ENCODE measurements at places on chromosomes 4 and X.

DNA sequence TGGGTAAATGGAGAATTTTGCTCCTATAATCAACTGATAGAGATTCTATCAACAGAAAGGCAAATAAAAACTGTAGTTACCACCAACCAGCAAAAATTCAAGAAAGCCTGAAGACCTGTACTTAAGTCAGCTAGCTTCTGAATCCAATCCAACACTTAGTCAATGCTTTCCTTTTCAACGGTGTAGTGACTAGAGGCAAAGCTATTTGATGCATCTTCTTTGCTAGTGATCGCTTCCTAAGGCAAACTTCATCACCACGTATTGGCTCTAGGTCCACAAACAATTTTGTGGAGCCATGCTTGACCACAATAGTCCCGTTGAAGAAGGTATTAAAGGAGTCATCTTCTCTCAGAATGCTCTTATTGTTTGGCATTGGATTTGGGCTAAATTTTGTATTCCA lies 25.0 kb upstream of the UBA6 start:
- no peak for DNase-seq

DNA sequence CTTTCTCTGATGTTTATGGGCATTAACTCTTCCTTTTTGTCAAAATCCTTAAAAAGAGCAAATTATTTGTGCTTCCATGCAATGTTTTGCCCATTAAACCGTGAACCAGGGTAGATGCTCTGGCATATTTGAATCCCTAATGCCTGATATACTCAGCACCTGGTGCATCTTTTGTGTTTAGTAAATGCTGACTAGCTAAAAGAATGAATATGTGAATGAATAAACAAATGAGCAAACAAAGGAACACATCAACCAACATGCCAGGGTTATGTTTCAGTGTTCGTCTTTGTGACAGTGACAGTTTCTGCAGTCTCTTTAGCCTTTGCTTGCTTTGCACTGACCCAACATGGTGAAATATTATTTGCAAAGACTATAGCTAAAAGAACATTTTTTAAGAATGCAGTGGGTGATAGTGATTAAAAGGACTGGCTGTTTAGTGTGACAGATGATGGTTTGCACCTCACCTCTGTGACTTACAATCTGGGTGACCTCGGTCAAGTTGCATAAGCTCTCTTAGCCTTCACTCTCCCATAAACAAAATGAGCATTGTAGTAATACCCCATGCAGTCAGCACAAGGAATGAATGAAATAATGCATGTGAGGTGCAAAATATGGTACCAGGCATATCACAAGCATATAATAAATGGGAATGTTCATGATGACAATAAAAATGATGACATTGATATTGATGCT lies 29.5 kb downstream of the SMPX start:
- DNase-seq, result no peak

- DNase-seq, result no peak
Measured at GRCh38 chr4:86441175-86441936, 81.5 kb upstream of the MAPK10 start.

GRCh38 chr4:145602129-145602760 lies 16.9 kb upstream of the MMAA start:
- no peak for DNase-seq

GRCh38 chr4:24703298-24703697 lies 92.1 kb upstream of the SOD3 start:
- no peak for DNase-seq

DNA sequence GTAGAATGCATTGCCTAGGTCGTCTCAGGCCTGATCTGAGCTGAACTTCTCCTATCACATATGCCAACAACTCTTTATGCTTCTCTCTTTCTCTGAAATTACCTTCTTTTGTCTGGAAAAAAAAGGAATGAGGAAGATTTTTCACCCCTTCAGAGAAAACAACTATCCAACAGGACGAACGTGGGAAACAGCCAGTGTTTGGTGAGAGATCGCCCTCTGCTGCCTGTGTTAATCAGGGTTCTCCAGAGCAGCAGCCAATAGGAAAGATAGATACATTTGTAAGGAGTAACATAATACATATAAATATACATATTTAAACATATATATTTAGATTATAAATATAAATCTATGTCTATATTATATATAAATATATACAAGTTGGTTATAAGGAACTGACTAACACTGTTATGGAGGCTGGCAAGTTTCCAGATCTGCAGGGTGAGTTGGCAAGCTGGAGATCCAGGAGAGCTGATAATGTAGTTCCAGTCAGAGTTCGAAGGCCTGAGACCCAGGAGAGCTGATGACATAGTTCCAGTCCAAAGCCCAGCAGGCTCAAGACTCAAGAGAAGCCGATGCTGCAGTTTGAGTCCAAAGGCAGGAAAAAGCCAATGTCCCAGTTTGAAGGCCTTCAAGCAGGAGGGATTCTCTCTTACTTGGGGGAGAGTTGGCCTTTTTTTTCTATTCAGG lies 13.3 kb downstream of the CETN2 start:
- DNase-seq, result peak; percentile 52

GRCh38 chr4:137124278-137124932 lies 407.9 kb downstream of the PCDH18 start:
- peak; percentile 72 for DNase-seq

- DNase-seq, result no peak
Measured at GRCh38 chr4:98905839-98906238, 23.1 kb downstream of the EIF4E start.

GRCh38 chr4:118760493-118760892 lies 75.3 kb downstream of the METTL14 start:
- DNase-seq, result no peak

GRCh38 chr4:148808416-148808815 lies 366.2 kb upstream of the NR3C2 start:
- DNase-seq, result no peak

GRCh38 chr4:54730581-54730980 lies 72.8 kb downstream of the KIT start:
- DNase-seq, result no peak

- DNase-seq, result no peak
Measured at GRCh38 chr4:74123065-74123728, 24.2 kb upstream of the CXCL2 start.

GRCh38 chr4:48403358-48403757 lies 62.0 kb downstream of the SLAIN2 start:
- DNase-seq, result no peak

GRCh38 chr4:156971676-156972378 lies at the start of gene PDGFC:
Gene PDGFC, minus strand, starts transcription at chr4:156971799. Its CDS starts 896 bp downstream, at chr4:156970903.
- peak; percentile 38 for DNase-seq

DNA sequence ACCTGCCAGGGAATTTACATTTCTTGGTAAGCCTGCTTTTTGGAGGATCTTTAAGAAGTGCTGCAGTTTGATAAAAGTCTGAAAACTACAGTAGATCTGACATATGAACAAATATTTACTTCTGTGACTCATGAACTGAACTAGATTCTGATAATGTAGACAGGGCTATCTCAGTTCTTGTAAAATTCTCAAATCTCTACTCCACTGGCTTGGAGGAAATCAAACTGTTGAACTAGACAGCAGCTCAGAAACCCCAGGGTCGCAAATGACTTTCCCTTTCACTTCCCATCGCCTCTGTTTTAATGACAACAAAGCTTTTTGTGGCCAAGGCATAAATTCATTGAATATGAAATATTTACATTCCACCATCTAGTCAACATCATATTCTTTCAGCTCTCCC lies 15.4 kb upstream of the OCIAD1 start:
- DNase-seq, result no peak

DNA sequence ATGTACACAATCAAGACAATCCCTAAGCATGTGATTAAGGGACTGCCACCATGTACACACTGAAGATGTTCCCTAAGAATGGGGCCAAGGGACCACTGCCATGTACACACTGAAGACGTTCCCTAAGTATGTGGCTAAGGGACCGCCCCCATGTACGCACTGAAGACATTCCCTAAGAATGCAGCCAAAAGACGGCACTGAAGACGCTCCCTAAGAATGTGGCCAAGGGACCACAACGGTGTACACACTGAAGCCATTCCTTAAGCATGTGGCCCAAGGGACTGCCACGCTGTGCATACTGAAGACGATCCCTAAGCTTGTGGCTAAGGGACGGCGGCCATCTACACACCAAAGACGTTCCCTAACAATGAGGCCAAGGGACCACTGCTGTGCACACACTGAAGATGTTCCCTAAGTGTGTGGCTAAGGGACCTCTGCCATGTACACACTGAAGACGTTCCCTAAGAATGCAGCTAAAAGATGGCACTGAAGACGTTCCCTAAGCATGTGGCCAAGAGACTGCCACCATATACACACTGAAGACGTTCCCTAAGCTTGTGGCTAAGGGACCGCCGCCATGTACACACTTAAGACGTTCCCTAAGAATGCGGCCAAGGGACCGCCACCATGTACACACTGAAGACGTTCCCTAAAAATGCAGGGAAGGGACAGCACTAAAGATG lies 26.4 kb downstream of the DHRSX start:
- no peak for DNase-seq

DNA sequence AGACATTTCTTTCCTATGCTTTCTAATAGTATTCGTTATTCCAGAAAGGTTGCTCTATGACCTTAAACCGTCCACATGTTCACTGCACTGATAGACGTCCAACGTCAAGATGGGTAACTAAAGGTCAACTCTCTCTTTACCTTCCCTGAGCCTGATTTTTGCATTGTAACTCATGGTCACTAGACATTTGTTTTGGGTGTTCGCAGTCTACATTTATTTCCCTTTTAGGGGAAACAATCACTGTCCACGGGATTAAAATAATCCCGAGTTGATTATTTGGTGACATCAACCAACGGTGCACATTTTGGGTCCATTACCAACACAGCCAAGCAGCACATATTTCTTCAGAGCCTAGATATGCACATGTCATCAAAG lies 540 bp upstream of the HADH start:
- DNase-seq, result no peak

GRCh38 chrX:7941390-7942042 lies 14.3 kb upstream of the PNPLA4 start:
- DNase-seq, result peak; percentile 2

- peak; percentile 77 for DNase-seq
Measured at GRCh38 chrX:47501226-47502074, 18.4 kb upstream of the ZNF41 start.

- no peak for DNase-seq
Measured at GRCh38 chr4:8097141-8097541, 61.5 kb downstream of the ABLIM2 start.

DNA sequence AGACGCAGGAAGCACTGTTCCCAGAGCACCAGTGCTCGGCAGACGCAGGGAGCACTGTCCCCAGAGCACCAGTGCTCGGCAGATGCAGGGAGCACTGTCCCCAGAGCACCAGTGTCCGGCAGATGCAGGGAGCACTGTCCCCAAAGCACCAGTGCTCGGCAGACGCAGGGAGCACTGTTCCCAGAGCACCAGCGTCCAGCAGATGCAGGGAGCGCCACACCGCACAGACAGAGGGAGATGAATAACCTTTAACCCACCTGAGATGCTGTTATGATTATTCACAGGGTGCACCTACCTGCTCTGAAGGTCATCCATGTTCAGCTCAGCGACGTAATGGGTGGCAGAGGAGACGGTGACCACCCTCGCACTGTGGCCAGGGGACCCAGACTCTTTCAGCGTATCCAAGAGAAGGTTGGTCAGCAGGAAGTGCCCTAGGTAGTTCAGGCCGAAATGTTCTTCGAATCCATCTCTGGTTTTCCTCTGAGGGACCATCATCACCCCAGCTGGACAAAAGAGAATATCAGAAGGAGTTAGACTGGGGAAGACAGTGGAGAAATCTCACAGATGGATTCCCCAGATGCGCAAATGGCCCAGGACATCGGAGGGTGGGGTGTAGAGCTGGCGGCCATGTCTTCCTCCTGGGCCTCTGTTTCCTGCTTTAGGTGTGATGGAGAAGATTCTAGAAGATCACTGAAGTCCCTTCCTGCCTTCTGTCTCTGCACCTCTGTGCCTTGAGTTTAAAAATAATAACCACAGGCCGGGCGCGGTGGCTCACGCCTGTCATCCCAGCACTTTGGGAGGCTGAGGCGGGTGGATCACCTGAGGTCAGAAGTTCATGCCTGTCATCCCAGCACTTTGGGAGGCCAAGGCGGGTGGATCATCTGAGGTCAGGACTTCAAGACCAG lies 234.1 kb downstream of the DHRSX start:
- DNase-seq, result no peak

- DNase-seq, result no peak
Measured at GRCh38 chrX:107773206-107773605, 2.4 kb downstream of the TSC22D3 start.

GRCh38 chr4:107183155-107183774 lies 147.2 kb upstream of the DKK2 start:
- peak; percentile 54 for DNase-seq

All from A172 (cell line).